CD4-positive, alpha-beta T cell treated with Interferon gamma for 1 hour (primary cell): ENCODE measurements at places on chromosomes 6 and 20.

DNA sequence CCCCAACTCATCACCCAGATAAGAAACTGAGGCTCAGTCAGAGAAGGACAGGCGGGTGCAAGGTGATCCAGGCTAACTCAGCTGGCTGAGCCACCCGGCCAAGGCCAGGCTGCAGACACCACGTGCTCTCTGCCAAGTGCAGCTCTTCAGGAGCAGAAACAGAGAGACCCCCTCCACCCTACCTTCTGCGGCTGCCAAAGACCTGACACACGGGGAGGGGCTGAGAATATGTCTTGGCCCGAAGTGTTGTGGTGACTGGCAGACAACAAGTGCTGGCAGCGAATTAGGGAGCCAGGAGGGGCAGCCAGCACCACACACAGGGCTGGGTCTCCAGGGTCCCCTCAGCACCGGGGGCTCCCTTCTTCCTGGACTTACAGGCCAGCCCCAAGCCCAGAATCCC, 22.5 kb downstream of the PREX1 start:
- no peak for DNase-seq

DNA sequence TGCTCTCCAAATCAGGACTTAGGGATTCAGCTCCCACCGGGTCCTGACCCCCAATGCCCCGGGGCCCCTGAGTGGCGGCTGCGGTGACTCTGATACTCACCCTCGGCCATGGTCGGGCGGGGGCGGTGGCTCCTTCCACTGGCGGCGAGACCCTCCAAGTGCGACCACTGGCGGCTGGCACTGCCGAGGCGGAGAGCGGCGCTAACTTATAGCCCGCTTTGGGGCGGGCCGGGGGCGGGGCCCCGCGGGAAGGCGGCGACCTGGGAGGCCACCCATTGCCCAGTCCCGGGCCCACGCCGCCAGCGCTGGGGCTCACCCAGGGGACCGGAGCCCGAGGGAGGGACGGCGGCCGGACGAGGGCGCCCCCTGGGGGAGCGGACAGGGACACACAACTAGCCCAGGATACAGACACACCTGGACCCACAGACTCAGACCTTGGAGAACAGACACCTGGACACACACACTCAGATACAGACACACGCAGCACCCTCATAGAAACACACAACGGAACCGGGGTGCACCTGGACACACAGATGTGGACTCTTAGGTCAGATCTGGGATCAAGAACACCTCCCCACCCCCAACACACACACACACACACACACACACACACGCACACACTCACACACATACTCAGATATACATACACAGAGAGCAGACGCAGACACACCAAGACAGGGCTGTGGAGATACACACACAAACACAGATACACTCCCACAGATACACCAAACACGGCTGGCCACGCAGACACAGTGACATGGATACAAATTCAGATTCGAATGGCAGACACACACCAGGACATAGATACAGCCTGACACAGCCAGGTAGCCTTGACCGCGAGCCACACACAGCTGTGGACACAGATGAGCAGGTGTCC, at the start of gene TGM2:
TGM2 (minus strand) TSS at position 182 of the 877 bp plus-strand sequence; CDS start at position 110, 72 bp downstream.
- DNase-seq, result peak; percentile 66

GRCh38 chr6:25511376-25511775, 140.6 kb upstream of the SCGN start:
- DNase-seq, result no peak

DNA sequence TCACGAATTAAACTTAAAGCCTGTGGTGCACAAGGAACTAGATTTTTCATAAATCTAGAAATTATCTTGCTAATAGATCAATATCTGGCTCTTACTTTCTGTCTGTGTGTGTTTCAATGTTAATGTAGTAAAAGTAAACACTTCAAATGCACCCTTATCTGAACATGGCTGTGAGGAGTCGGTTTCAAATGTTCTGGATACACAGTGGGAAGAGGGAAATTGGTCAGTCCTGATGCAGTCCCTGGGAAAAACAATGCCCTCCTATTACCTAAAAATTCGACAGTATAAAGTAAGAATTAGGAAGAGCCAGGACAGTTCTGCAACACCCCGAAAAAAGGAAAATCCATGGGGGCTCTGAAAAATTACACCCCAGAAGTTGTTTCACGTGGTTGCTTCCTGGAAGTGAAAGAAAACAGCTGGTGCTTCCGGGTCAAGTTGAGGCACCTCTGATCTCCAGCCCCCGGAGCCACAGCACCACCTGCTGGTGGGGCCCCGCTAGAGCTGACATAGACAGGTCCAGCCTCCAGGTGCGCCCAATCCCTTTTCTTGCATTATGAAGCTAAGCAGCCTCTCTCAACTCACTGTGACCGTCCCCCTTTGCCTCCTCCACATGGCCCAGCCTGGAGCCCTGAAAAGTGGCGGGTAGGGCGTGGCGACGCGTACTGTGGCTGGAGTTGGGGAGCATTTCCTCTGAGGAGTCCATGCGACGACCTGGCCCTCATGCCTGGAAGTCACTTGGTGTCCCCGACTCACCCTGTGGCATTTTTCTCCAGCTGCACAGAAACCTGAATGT, 8.3 kb downstream of the SEMG2 start:
- peak; percentile 6 for DNase-seq

DNA sequence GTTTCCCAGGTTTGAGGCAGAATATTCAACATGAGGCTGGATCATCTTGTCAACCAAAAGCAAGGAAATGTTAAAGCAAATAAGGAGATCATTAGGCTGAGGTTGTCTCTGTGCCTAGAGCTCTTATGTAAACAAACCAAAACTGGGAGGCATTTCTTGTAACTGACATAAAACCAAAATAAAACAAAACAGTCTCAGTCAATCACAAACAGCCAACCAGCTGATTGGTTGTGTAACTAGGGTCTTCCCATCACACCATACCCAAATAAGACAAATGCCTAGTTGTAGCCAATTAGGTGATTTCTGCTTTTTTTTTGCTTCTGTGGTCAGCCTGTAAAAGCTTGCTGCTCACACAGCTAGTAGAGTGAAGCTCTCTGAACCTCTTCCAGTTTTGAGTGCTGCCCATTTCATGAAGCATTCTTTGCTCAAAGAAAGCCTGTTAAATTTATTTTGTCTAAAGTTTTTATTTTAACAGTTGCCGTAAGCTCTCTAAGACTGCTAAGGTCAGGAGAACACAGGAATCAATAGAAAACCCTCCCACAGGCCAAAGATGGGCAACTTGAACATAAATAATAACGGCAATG, 8.9 kb upstream of the FITM2 start:
- DNase-seq, result no peak

GRCh38 chr20:58649288-58650180, 1.5 kb upstream of the STX16 start:
- DNase-seq, result peak; percentile 8

DNA sequence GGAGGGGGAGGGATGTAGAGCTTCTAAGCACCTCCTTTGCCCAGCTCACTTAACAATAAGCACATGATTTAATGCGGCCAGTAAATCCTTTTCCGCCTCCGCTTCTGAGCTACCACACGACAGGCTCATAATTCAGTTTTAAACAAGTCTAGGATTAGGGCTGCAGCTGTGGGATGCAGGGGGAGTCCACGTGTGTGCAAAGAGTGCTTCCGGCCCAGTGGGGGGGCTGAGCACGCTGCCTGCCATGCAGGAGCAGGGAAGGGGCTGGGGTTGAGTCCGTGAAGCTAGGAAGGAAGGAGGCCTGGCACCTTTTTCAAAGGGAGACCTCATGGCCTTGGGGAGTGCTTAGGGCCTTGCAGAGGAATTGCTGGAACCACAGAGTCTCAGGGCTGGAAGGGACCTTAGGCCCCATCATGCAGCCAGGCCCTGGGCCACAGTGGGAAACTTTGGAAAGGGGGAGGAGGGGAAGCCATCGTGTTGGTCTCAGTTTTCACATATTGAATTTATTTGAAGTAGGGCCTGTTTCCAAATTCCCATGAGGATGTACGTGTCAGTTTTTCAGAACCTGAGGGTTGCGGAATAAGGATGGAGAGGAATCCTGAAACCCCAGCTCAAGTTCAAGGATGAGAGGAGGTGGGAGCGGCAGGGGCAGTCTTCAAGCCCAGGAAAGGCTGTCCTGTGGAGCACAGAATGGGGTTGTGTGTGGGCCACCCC, 96.1 kb downstream of the VEGFA start:
- no peak for DNase-seq

- no peak for DNase-seq
Measured at GRCh38 chr20:61748376-61748775, 317.3 kb downstream of the TAF4 start.

DNA sequence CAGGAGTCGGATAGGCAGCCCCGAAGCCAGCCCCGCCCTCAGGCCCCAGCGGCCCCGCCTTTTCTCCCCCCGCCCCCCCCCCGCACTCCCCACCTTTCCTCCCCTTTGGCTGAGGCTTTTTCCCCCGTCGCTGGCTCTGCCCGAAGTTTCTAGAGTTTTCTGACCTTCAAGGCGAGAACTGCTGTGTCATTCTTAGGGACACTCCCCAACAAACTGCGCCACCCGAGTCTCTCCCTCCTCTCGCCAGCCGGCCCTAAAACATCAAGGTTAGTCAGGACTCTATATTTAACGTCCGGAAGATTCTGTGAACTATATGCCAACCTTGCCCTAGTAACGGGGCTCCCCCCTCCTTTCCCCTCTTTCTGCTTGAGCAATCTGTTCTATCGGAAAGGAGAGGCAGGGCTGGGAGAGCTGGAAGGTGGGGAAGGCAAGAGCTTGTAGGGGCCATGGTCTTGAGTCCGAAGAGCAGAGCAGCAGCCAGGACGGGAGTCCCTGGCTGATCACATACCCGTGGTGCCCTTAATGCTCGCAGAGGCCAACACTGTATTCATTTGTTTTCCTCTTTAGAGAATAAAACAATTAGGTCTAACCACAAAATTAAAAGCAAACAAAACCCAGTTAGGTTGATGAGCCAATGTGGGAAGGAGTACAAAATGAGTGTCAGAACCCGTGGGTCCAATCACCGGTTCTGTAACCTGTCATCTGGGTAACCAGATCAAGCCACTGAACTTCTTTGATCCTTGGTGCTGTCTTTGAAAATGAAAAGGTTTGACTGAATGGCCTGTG, 5.3 kb upstream of the HSPA1B start:
- DNase-seq, result peak; percentile 76

DNA sequence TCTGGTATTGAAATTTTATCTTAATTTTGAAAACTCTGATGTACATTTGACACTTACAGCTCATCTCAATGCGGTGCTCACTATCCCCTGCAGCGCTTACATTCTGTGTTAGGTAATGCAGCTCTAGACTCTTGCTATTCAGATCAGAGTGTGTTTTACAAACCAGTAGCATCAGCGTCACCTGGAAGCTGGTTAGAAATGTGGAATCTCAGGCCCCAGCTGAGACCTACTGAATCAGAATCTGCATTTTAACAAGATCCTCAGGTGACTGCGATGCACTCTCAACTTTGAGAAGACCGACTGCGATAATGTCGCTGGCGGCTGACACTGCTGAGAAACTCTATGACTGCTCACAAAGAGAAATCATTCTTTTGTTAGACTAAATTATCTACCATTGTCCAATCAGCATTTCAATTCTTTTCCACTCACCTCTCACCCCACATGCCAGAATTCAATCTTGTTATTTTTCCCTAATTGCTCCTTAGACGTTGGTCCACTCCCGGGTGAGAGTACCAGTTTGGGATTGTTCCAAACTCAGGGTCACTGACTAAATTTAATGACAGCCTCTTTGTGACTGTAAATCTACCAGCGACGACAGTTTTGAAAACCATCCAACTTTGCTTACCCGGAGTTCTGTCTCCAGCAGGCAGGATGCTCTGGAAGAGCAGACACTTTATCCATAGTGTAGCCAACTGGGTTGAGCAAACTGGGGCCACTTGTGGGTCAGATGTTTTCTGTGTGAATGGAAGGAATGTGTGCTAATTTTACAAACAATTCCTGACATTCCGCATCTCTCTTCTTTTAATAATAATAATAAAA, 140.1 kb upstream of the BTBD3 start:
- no peak for DNase-seq

- no peak for DNase-seq
Measured at GRCh38 chr6:111737065-111737521, 131.4 kb upstream of the TRAF3IP2 start.

DNA sequence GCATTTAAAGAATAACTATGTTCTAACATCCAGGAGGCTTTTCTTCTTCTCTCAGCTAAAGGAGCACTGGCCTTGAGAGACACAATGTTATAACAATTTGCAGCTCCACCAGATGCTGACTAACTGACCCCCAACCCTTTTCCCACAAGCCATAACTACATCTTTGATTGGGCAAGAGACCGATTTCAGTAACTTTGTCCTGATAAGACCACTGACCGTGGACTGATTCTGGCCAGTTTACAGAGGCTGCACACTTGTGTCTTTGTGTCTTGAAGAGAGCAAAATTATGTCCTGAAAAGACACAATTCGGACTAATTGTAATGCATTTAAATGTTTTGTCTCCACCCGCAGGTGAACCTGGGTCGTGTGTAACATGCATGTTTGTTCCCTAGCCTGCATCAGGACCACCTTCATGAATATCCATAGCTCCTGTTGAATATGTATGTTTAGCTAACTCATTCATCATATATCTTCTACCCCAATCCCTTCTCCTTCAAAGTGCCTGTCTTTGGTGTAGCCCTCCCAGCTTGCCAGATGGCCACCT, 22.3 kb downstream of the ABRACL start:
- no peak for DNase-seq

GRCh38 chr6:103139377-103139776, 1720.3 kb downstream of the HACE1 start:
- no peak for DNase-seq

- no peak for DNase-seq
Measured at GRCh38 chr6:157145656-157146285, 177.5 kb downstream of the TMEM242 start.

GRCh38 chr20:34528921-34529297, 12.7 kb downstream of the DYNLRB1 start:
- no peak for DNase-seq

GRCh38 chr6:113184291-113184690, 672.9 kb upstream of the MARCKS start:
- no peak for DNase-seq

DNA sequence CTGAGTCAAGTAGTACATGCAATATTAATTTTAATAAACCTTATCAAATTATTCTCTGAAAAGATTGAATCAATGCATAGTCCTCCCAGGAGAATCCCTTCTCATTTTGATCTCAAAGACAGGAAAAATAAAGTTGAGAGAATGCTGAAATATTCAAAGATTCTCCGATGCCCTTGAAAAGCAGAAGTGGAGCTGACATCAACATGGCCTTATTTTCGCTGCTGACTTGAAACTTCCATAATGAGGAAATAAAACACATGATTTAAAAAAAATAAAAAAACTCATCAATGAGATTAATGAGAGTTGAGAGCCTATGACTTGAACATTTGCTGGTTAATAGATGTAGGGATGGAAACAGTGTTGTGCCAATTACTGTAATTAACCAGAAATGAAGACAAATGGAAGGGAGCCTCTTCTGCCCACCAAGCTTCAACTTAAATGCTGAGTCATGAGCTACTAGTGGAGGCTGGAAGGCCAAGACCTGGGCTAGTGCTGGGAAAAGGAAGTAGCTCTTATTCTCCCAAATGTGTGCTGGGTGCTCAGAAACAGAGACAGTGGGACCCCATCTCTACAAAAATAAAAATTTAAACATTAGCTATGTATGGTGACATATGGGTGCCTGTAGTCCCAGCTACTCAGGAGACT, 139.9 kb downstream of the BFSP1 start:
- DNase-seq, result no peak
